Activated CD8-positive, alpha-beta T cell treated with anti-CD3 and anti-CD28 coated beads, Interleukin-2, amount 10 ng/mL, durations not matched to agents 7 days and 5 days (primary cell): ENCODE measurements at places on chromosomes 7 and 10.

GRCh38 chr7:83301416-83301815 is 138.7 kb upstream of the PCLO start:
- DNase-seq: no peak

DNA sequence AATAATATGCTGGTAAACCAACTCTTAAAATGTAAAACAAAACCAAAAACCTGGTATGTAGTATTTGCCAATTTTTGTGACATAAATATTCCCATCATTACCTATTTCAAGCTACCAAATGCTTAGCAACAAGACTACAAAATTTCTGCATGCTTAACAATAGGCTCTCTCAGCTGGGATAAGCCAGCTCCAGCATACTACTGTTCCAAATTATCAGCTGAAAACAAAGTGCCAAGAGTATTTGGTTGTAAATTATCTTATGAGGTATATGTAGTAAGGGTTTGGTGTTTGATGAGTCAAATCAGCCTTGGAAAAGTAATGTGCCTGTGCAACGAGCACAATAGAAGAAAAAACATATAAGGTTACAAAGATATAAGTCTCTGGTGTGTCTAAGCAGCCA is 263.2 kb downstream of the HGF start:
- DNase-seq: no peak

- no peak for DNase-seq
Observed at GRCh38 chr10:4283846-4284610, 499.0 kb upstream of the KLF6 start.

DNA sequence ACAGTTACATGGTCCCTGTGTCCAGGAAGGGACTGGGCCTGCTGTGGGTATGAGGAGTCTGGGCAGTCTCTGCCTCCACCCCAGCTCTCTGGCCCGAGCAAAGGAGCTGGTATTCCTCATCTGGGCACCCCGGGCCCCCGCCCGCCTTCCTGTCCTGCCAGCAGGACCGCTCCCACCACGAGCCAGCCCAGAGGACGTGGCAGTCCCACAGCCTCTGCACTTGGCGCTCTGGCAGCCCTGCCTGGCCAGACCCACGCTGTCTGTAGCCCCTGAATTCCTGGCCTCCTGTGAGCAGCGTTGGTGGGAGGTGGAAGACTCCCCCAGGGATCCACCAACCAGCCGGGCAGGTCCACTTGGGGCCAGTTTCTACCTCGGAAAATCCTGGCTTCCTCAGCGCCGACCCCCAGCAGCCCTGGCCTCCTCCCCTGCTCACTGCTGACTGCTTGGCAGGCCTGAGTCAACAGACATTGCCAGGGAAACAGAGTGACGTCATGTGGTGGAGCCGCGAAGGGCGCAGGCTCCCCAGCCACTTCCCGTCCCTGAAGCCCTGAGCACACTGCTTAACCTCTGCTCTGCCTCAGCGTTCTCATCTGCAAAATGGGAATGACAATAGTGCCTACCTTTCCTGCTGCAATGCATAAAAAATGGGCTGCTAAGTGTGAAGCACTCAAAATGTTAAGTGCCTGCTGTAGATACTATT is 21.6 kb upstream of the LIMK1 start:
- peak; percentile 72 for DNase-seq

DNA sequence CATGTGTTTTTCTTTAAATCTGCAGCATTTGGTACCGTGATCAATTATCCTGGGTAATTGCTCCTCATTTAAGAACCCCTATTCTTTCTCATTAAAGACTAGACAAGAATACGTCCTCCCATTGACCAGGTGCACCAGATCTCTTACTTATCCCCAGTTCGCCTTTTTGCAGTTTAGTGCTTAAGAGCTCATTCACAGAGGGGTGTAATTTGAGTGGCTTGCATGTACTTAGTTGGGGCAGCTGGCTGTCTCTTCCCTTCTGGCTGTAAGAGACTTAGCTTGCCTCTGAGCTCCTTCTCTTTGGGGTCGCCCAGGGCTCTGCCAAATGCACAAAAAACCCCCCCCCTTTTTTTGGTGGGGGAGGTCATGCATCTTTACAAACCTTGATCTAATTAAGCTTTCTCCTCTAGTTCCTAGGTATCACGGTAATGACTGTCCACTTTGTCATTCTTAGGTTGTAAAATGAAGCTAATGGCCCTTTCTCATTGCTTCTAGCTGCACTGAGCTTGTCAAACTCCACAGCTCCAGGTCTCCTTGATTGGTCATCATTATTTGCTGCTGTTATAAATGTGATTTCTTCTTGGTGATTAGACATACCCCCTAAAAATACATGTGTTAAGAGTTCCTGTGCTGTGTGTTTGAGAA is 26.3 kb downstream of the GAD2 start:
- DNase-seq: no peak

GRCh38 chr7:7569081-7569527 is 2.4 kb downstream of the MIOS start:
- DNase-seq: peak; percentile 50

DNA sequence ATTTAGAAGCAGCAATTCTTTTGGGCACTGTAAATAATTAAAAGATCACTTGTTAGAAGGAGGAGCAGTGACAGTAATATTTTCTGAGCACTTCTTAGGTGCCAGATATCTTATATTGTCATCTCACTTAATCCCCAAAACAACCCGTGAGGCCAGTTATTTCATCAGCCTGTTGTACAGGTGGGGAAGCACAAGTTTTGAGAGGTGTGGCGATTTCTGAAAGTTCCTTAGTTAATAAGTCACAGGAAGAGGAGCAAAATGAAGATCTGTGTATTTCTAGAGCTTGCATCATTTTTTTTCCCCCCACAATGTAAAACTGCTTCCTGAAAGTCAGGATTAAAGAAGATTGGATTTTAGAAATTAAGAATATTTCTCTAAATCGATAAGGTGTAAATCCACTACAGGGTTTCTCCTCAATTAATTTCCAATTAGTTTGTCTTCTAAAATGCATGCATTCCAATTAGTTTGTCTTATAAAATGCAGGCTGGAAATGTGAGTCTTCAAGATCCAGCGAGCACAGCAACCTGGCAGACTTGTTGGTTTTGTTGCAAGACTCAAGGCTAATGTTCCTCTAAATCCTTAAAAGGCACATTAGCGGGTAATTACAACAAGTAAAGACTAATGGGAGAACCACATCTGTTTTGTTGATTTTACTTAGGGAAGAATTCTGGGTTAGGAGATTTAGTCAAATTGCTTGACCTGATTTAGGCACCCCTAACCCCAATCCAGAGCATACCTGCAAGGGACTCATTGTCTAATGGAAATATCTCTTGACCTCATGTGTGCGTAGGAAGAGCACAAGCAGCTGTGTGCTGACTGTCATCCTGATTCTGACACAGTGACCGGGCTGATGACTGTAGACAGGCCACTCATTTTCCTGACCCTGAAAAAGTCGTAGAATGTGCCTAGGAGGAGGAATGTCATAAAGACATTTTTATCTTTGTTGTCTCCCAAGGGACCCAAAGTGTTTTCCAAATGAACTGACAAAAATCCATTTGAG is 272.0 kb downstream of the BAMBI start:
- no peak for DNase-seq

- no peak for DNase-seq
Observed at GRCh38 chr10:99372546-99373271, 43.6 kb downstream of the CNNM1 start.

- no peak for DNase-seq
Observed at GRCh38 chr7:106045139-106045538, 67.0 kb downstream of the SYPL1 start.

- peak; percentile 88 for DNase-seq
Observed at GRCh38 chr7:76201732-76202665, at the start of gene SRRM3. SRRM3 (plus strand) TSS chr7:76201896; CDS start chr7:76235067, 33,171 bp downstream.

DNA sequence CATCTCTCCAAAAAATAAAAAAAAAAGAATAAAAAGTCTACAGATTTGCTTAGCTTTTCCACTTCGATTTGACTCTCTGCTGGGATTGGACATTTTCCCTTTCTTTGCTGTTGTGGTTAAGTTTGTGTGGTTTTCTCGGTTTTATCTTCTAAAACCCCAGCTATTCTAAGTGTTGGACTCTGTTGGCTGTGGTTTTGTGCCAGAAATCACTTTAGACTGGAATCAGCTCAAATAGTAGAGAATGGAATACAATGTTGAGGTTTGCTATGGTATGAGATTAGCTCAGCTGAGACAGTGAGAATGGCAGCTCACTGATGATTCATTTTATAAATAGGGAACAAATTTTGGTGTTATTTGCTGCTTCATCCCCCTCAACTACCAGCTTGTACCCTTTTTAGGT is 116.0 kb downstream of the BUB3 start:
- no peak for DNase-seq

- no peak for DNase-seq
Observed at GRCh38 chr10:58424176-58424575, 39.0 kb downstream of the TFAM start.

DNA sequence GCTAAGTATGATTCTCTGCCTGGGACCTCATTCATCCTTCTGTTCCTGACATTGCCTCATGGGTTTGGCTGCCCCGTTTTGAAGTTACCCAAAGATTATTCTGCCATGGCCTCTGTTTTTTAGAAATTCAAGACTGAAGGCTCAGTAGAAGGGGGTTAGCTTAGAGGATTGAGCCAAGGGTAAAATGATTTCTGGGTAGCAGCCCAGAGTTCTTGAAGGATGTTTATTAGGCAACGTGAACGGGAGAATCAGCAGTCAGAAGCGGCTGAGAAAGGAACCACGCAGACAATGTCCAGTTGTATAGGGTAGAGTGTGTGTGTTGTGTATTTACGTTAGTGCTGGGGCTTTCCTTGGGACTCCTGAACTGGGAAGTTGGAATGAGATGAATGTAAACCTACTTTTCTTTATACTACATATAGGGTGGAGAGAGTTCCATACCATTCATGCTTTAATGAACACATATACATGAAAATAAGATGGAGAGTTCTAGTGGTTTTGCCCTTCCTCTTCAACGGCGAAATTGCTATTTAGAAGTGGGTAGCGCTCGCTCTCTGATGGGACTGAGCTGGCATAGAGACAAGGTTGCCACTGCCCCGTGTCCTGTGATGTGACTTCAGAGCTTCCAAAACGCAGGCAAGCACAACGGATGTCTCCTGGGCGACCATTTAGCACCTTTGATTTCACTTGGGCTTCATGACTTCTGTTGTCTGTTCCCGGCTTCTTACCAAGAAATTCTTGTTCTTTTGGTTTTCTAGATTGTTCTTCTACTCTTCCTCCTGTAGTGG is 35.0 kb upstream of the IL15RA start:
- peak; percentile 21 for DNase-seq

DNA sequence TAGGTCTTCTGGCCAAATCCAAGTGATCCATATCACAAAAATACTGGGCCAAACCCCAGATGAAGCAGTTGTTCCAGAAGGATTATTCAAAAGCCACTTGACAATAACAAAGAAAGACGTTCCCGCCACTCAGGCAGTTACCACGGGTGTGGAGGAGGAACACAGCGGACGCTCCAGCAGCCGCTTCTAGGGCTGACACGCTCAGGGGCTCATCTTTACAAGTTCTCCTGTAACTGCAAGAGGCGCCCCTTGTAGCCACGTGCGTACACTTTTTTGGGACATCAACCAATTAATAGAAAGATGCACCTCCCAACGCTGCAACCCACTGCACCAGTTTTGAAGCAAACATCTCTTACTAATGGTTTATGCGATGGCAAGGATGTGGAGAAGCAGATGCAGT is 159.4 kb downstream of the GRID1 start:
- DNase-seq: no peak

DNA sequence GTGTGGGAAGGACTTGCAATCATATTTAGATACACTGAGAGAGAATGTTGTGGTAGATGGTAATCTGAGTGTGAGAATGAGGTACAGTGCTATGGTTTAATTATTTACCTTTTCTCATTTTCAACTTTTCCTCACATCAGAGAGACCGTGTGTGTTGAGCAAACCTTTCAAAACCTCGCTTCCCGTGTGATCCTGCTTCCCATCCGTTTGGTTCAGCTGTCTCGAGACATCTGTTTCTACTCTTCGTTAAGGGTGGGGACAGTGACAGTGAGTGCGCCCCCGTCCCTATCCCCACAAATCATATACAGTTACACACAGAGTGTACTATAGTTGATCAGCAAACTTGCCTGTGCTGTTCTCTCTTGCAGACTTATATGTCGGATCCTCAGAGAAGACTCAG is 33.0 kb upstream of the NOBOX start:
- no peak for DNase-seq

DNA sequence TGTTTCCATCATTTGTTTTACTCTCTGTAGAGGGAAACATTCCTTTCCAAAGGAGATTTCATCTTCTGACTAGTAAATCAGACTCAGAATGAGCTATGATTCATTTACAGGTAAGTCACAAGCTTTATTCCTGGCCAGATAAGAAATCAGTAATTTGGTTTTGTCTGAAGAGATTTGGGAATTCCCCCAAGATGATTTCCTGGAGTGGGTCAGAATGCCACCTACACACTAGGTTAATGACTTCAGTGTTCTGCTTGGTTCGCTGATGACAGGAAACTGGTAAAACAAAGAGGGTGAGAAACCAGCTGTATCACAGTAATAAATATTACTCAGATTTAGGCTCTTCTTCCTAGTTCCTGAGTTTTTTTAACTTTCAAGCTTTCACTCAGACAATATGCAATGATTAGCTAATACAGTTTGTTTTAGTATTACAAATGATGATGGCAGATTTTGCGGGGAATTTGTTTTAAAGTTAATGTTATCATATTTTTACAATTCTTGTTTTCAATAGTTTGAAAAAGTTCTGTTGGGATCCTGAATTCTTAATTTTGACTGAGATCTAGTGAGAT is 8.3 kb upstream of the ASZ1 start:
- no peak for DNase-seq
